ENCODE measurements at places on chromosomes 13 and 19.

GRCh38 chr19:2815923-2816322 lies 3.7 kb upstream of the ZNF554 start:
- peak; percentile 15 for DNase-seq

DNA sequence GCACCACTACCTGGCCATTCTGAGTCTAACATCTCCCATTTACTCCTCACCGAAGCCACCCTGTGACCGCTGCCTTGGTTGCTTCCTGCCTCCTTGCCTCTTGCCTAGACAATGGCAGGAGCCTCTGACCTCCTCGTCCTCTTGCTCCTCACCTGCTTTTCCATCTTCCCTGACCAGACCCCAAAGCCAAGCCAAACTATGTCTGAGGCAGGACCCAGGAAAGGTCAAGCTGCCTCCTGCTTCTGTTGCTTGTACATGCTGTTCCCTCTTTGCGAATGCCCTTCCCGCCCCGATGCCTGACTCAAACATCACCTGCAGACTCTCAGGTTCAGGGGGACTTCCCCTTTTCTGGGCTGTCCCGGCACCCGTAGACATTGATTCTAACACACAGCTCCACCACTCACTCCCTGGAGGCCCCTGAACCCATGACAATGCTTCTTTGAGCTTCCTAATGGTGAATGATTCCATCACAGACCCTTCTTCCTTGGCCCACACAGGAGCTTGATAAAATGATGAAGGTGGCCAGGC lies 60.8 kb downstream of the F2RL3 start:
- no peak for DNase-seq

DNA sequence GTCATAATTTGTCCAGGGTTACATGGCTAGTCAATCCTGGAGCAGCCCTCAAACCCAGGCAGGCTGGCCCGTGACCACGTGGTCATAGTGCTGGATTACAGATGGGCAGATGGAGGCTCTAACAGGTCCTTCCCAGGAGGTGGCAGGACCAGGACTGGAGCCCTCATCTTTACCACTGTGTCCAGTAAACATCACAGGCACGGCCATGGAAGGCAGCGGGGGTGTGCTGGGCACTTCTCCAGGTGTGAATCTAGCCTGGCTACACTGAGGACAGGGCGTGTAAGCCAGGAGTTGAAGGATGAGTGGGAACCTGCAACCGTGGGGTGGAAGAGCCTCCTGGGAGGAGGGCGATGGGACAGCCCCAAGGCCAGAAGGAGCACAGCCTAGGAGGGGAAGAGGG lies 6.1 kb downstream of the CIC start:
- no peak for DNase-seq

DNA sequence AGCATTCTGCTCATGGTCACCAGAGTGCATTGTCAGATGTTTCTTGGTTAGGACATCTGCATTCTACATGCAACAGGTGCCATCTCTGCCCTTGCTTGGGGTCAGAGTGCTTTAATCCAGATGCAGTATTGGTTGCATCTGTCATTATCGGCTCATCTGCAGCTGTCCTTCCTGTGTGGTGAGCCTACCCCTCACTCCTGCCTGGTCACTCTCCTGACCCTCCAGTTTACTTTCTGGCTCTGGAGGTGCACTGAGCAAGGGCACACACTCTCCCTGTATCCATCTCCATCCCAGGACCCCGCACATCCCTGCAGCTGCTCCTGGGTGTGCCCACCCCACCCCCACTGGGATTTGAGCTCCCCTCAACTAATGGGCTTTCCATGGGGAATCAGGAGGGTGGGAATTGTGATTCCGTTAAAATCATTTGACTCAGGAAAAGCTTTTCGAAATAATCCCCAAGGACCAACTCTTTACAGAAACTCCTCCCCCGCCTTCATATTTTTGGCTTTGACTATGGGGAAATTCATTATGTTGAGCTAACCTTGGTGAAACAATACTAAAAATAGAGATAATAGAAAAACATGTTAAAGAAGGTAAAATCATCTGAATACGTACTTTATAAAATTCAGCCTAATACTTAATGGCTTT lies 70.2 kb downstream of the COL4A2 start:
- no peak for DNase-seq

GRCh38 chr19:30719189-30719998 lies 347.2 kb downstream of the ZNF536 start:
- peak; percentile 38 for DNase-seq

All from H54 (cell line).